Foreskin melanocyte (primary cell): ENCODE measurements at places on chromosomes 1 and 21.
A peak's percentile ranks its signal among the peaks of the same experiment; 100 is the strongest.

DNA sequence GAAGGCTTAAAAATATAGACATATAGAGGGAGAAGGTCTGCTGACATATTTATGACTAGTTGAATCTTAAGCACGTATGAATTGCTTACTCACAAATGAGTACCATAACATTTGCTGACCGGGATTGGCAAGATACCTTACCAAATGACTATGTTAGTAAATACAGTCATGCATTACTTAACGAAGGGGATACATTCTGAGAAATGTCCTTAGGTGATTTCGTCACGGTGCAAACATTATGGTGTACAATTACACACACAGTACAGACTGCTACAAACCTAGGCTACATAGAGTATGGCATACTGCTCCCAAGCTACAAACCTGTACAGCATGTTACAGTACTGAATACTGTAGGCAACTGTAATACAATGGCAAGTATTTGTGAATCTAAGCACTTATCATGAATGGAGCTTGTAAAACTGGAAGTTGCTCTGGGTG lies 19.4 kb upstream of the UBE2U start:
- peak; percentile 34 for DNase-seq

DNA sequence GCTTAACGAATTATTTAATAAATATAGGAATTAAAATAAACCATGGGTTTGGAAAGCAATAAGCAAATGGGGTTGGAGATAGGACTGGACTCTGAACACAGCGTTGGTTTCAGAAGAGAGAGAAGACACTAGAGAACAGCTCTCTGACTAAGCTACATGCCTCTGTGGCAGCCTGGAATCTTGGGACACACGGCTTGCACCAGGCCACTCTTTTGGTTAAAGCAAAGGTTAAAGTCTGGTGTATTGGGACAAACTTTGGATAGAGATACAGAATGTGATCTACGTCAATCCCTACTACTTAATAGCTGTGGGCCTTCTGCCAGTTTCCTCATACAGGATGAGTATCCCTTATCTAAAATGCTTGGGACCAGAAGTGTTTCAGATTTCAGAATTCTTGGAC lies 49.7 kb upstream of the HSD17B7 start:
- no peak for DNase-seq

- DNase-seq, result no peak
These were observed 172.6 kb downstream of the APP start for GRCh38 chr21:25997788-25998611.

DNA sequence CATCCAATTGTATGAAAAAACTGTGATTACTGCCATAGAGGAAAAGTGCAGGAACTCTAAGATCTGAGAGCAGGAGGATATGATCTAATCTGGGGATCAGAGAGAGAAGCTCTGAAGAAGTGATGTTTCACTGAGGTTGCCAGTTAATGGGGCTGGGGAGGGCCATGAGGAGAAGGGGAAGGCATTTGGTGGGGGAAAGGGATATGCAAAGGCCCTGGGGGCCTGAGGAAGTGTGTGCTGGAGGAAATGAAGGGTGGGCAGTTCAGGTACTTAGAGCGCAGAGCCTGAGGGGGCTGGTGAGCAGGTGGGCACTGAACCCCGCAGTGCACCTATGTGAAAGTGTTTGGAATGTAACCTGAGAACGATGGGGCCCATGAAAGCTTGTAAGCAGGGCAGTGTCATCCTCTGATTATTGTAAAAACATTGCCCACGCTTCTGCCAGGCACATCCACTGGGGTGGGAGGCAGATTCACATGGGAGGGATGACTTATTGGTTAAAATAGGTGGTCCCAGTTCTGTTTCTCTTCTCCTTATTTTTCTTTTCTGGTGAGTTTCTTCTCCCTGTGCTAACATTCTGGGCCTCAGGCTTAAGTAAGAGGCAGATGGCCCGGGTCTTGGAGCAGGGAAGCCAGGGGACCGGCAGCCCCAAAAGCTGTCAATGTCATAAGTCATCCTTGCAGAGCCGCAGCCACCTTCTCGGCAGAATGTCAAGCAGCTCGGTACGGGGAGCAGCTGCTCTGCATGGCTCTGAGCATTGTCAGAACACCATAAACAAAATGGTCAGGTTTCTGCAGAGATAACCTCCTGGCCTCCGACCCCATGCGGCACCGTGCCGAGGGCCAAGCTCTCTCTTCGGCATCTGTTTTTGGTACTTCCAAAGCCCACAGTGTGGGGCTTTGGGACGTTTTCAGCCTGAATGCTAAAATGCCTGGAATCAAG lies 492.0 kb upstream of the VAMP3 start:
- DNase-seq, result no peak

- DNase-seq, result no peak
These were observed 47.2 kb downstream of the SLC66A1 start for GRCh38 chr1:19359357-19359756.

- no peak for DNase-seq
These were observed 80.5 kb downstream of the HIVEP3 start for GRCh38 chr1:41838266-41838665.

DNA sequence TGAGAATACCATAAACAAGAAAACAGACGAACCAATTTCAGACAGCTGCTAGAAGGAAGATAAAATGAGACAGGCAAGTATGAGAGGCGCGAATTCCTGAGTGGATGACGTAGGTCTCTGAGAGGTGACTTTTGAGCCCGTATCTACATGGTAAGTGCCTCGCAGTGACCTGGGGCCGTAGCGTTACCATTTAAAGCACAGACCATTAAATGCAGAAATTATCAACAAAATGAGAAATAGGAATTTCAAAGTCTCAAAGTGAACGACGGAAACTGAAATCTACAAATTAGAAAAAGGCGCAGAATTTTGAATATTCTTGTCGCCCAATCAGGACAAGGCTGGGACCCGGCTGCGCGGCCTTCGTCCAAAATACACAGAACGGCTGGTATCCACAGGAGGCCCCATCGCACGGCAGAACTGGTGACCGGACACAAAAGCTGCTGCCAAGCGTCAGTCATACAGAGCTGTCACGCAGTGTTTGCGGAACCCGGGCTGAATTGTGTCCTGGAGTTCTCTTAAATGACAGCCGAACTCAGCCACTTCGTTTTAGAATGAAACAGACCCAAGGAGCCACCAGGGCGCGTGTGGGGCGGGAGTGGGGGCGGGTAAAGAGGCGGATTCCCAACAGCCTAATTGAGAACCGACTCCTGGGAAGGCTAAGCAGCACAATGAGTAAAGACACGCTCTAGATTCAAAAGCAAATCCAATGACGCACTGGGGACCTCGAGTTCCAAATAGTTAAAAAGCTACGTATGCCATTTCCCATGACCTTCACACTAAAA lies 13.8 kb upstream of the BOLA1 start:
- DNase-seq, result peak; percentile 86

DNA sequence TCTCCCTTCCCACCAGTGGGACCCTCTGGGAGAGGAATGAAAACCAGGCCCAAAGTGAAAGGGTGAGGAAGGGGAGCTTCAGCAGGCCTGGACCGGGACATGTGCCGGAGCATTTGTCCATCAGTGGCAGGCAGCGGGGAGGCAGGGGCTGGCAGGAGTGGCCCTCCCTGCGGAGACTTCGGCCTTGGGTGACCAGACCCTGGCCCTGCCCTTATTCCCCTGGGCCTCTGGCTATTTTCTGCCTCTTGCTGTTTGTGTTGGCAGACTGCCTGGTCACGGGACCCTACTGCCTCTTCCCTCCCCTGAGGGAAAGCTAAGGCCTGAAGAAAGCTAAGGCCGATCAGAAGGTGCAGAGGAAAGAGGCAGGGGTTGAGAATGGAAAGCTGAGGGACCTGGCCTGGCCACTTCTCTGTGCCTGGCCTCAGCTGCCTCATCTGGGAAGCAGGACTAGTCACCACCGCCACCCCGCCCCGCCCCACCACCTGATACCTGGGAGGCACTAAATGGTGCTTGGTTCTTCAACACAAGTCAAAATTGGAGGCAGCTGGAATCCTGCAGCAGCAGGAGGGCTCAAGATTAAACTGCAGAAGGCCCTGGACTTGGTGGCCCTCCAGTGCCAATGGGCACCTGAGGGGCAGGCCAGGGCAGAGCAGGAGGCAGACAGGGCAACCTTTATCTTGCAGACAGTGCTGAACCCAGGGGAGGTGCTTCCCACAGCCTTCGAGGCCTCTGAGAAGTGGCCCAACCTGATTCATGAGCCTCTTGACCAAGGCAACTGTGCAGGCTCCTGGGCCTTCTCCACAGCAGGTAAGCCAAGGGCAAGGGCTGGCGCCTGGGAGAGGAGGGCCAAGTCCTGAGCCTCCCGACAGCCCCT lies 7.9 kb downstream of the TINAGL1 start:
- no peak for DNase-seq

GRCh38 chr21:29248124-29248523 lies 50.6 kb upstream of the BACH1 start:
- peak; percentile 48 for DNase-seq

DNA sequence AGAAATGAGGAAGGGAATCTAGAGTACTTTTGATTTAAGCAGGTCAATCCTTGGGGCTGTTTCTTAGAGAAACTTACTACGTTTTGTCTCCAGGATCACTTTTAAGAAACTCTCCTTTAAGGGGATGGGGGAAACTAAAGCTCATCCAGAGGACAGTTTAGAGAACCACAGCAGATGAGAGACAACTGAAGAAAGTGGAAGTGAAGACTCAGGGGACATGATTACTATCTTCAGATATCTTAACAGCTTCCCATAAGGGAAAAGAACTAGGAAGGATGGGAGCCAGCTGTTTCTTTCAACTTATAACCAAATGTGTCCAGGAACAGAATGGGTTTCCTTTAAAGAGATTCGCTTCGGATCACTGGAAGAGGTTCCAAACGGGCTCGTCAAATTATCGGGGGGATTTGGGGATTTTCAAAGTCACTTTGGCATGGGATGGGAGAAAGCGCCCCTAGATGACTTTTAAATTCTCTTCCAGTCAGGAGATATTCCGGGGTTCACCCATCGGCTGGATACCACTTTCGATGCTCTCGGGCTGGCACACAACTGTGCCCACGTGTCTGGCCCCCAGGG lies 1.2 kb downstream of the SCMH1 start:
- DNase-seq, result peak; percentile 21

DNA sequence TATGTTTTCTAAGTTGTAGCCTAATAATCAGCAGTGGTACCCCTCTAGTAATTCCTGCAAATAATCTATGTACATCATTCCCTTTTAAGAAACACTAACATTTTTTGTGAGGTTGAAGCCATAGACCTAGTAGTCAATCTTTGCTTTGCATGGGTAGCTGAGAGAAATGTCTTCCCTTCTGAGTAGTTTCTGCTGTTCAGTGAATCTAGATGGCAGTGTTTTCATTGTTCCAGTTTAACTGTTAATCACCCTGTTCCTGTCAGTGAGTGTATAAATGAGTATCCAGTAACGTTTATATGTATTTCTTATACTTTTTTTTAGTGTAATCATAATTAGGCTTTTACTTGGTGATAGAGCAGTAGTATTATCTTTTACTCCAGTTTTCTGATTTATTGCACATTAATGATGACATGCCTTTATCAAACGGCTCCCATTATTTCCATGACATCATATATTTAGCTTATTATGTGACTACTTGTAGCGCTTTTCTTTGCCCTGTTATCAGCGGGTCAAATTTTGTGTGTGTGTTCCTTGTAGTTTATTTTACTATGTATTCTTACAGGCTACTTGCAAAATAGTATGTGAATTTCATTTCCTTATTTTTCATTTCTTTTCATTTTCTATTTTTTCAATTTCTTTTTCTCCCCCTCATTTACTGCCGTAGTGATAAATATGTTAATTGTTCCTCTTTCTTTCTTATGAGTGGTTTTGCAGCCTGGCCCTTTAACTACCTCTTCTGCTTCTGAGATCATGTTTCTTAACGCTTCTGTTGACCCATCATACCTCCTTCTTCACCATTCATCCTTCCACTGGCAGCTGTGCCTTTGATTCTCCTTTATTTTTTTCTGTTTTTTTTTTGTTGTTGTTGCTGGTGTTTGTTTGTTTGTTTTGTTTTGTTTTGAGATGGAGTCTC lies 18.8 kb downstream of the CEP350 start:
- DNase-seq, result no peak

GRCh38 chr1:97006044-97006661 lies 284.6 kb downstream of the PTBP2 start:
- peak; percentile 98 for DNase-seq

DNA sequence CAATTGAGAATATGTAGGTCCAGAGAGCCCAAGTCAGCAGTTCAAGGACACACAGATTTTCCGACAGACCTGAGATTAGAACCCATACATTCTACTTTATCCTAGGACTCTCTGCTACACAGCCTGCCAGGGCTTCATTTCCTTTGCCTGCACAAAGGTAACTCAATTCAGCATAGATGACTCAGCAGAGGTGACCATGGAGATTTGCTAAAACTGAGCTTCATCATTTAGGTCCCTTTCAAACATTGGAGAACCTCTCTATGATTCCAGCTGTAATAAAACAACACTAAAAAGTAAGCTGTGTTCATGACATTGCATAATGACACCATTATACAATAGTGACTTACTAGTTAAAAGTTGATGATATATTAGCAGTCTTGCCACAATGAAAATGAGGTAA lies 22.2 kb downstream of the DAB1 start:
- no peak for DNase-seq

- no peak for DNase-seq
These were observed 3.9 kb upstream of the CACNA1S start for GRCh38 chr1:201116091-201116490.

GRCh38 chr1:7641587-7642417 lies 129.3 kb upstream of the VAMP3 start:
- DNase-seq, result no peak

DNA sequence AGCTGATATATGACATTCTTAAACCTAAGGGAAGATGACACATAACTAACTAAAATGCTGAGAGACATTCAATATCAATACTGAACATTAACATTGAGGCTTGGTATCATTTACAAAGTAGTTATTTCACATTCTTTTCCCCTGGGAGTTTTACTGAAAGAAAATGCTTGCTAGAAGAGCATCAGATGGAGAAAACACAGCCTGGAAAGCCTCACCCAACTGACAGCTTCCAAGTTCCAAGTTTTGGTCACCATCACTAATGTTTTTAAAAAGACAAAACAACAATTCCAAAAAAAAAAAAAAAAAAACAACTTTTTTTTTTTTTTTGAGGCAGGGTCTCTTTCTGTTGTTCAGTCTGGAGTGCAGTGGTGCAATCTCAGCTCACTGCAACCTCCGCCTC lies 80.6 kb downstream of the DSCAM start:
- no peak for DNase-seq

- peak; percentile 59 for DNase-seq
These were observed 79.0 kb downstream of the SLC45A1 start for GRCh38 chr1:8396786-8397406.
